Stimulated activated CD4-positive, alpha-beta T cell treated with anti-CD3 and anti-CD28 coated beads, Interleukin-4, amount 100 ng/mL, for 1 hour (primary cell): ENCODE measurements at places on chromosomes 16 and 17.

DNA sequence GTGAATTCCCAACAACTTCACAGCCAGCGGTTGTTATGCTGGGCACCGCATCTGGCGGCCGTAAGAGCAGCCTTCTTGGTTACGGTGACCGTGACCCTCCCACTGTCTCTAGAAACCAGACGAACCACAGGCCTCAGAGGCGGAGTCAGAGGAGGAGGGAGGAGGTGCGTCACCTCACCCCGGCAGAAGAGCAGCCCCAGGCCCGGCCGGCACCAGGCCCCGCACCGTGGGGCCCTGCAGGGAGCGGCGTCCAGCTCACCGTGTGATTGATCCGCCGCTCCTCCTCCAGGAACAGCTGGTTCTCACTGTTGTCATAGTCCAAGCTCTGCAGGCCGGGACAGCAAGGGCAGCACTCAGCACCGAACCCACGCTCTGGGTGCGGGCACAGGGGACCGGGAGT is 13.7 kb downstream of the CLCN7 start:
- no peak for DNase-seq

DNA sequence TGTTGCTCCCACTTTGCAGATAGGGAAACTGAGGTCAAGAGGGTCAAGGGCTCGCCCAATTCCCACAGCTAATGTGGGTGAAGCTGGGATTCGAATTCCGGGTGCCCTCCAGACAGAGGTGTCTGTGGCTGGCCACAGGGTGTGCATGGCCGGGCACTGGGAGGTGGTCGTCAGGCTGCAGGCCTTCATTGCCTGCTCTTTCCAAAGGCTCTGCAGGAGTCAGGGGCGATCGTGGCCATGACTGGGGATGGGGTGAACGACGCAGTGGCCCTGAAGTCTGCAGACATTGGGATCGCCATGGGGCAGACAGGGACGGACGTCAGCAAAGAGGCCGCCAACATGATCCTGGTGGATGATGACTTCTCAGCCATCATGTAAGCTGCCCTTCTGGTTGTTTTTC is 49.8 kb downstream of the MEAK7 start:
- no peak for DNase-seq

DNA sequence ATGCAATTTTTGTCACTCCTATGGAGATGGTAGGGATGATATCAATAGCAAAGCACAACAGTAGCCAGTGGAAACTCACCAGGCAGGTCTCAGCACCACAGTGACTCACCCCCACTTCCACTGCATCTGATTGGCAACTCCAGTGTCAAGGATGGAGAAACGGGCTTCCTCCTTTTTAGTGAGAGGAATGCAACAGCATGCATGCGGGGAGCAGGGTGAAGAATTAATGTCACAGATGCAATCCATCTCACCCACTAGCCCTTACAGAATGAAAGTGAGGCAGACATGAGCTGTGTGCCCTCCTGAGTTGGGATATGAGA is 467.0 kb upstream of the C16orf82 start:
- no peak for DNase-seq

DNA sequence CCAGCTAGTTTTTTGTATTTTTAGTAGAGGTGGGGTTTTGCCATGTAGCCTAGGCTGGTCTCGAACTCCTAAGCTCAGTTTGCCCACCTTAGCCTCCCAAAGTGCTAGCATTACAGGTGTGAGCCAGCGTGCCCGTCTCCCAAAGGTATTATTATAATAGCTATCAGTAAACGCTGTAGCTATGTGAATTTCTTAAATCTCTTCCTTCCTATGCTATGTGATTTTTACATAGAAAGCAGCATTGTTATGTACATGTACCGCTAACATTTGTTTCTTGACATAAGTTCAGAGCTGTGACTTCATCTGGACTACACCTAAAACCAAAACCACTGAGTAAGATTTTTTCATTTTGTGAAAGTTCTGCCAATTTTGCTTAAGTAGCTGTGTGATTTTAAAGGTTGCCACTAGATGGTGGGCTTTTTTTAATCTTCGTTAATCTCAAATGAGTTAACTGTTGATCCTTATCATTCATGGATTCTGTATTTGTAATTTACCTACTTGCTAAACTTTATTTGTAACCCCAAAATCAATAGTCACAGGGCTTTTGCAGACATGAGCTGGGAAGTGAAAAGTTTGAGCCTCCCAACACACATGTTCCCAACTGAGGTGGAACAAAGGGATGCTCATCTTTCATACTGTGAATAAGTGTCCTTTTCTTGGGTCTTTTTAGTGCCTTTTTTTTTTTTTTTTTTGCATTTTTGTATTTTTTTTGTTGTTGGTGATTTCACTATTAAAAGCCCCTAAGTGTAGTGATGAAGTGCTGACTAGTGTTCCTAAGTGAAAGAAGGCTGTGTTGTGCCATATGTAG is 21.9 kb downstream of the PRKAR1A start:
- no peak for DNase-seq

- no peak for DNase-seq
Measured at GRCh38 chr16:50974438-50975036, 176.5 kb downstream of the SALL1 start.

GRCh38 chr17:77609553-77610517 is 348.7 kb upstream of the TNRC6C start:
- peak; percentile 55 for DNase-seq

DNA sequence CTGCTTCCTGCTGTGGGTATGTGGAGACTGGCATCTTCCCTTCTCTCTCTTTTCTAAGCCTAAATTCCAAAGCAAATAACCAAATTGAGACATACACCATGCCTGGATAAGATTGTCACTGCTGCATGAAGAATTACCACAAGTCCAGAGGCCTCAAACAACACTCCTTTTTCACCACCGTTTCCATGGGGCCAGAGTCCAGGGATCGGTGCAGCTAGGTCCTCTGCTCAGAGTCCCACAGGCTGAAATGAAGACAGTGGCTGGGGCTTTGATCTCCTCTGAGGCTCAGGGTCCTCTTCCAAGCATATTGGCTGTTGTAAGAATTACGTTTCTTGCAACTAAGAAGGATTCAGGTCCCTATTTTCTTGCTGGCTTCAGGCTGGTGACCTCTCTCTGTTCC is 130.4 kb downstream of the SLC39A11 start:
- no peak for DNase-seq
